ENCODE measurements at places on chromosomes 13 and 19.

DNA sequence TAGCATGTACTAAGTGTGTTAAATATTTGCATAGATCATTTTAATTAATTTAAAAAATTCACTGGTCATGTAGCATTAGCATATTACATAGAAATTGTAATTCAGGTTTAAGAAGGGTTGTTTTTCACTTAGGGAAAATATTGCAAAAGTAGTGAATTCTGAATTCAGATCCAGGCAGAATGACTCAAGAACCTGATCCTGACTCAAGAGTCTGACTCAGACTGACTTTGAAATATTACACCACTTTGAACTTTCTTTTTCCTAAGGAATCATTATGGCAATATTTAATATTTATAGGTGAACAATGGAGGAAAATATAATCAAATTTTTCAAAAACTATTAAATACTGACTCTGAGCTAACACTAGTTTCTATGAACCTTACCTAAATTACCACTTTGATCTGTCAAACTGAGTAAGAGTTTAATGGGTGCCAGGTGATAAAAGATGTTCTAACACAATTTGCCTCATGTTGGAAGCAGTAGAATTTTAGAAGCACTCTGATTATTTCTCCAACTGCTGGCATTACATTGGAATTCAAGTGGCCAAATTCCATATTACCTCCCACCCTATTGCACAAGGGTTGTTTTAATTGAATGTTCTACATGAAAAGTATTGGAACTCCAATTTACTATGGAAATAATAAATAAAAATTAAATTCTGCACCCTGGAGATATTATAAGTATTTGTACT lies 261.6 kb downstream of the SLITRK1 start:
- no peak for DNase-seq

DNA sequence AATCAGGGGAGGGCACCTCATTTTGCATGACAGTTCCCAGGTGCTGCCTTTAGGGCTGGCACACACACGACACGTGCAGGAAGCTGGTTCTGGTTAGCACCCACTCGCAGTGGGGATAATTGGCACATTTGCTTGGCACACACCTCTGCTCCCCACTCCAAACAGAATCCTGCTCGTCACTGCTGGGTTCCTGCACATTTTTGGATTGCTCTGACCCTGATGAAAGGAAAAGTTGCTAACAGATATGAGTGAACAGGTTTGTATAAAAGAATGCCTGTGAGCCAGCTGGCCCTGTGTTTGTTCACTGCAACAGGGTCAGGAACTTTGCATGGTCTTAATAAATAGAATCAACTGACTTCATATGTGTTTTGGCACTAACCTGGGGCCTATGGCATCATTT lies 1500.4 kb downstream of the EFNB2 start:
- DNase-seq, result peak; percentile 67

DNA sequence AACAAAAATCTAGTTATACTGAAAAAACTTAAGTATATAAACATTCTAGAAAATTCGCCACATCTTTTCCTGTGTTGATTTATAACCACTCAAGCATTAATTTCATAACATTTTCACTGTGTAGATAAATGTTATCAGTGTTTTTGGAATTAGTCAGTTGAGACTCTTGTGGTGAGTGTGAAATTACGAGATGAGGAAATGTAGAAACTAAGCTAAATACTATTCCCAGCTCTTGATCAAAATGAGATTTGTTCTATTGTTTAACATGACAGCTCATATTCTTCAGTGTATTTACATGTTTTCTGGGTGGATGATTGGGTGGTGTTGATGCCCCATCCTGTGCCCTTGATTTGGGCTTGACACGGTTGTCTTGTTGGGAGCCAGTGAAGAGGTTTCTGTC lies 406.8 kb downstream of the DACH1 start:
- no peak for DNase-seq

DNA sequence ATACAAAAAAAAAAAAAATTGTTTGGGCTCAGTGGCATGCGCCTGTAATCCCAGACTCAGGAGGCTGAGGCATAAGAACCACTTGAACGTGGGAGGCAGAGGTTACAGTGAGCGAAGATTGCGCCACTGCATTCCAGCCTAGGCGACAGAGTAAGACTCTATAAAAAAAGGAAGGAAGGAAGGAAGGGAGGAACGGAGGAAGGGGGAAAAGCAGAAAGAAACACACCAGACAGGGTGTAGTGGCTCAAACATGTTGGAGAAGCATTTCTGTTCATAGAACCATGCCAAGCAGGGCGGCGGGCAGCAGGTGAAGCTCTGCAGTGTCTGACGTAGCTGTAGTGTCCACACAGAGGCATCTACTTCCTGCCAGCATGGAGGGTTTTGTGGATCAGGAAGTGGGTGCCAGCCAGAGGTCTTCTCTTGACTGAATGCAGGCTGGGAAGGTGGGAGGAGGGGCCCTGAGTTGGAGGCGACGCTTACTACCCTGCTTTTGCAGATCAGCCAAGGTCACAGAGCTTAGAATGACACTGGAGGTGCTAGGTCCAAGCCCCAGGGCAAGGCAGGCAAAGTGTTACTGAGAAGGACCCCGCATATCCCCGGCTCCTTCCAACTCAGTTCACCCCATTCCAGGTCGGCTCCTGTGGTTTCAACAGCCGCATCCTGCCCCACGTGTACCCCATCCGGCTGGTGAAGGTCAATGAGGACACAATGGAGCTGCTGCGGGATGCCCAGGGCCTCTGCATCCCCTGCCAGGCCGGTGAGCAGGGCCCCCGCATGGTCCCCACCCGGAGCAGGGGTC lies 11.6 kb upstream of the PGLS start:
- DNase-seq, result peak; percentile 55

- no peak for DNase-seq
Measured at GRCh38 chr19:18386543-18387271, 749 bp downstream of the GDF15 start.

DNA sequence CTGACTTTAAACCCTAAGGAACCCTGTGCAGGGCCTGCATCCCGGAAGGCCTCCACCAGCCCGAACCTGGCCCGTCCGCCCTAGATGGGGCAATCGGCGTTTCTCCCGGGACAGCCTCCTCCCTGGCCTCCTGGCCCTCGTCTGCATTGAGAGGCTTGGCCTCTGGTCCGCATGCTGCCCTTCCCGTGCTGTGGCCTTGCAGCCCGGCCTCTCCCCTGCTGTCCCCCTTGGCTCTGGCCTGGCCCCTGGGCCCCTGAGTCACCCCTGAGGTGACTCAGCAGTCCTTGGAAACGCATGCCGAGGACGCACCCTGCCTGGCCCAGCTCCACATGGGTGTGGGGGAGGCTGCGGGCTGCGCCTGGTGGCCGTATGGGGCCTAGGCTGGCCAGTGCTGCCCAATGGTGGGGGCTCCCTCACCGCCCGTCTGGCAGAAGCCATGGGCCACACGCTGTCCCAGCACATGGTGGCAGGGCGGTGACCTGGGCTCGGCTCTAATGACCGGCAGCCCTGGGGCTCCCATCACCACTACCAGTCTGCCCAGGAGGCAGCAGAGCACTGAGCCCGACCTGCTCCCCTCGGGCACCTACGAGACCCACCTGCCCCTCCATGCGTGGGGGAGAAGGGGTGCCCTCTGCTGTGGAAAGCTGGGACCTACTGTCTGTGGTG lies 25.7 kb downstream of the SH3GL1 start:
- peak; percentile 67 for DNase-seq

DNA sequence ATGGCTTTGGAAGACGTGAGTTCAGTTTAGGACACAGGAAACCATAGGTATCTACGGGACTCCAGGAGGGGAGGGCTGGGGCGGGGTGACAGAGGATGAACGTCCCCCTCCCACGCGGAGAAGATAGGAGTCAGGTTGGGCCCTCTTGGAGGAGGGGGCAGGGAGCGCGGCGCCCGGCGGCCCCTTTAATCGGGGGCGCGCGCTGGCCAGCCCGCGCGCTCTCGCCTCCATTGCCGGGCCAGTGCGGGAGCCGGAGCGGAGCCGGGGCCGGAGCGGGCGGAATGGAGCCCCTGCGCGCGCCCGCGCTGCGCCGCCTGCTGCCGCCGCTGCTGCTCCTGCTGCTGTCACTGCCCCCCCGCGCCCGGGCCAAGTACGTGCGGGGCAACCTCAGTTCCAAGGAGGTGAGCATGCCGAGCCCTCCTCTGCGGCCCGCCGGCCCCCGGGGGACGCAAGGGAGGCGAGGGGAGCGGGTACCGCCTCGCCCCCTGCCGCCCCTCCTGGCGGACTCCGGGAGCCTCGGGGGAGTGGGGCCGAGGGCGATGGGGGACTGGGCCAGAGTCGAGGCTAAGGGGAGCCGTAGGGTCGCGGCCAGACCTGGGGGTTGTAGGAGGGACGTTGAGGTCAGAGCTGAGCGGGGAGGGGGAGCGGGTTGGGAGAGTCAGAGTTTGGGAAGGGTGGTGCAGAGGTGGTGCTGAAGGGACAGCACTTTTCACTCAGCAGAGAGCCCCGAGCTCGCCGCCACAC lies at the start of gene TMEM145:
Gene TMEM145 (plus strand): TSS at position 214 of the 744 bp plus-strand sequence. CDS start 68 bp downstream, at position 282.
- DNase-seq, result peak; percentile 19

- DNase-seq, result no peak
Measured at GRCh38 chr13:106464076-106464475, 71.4 kb downstream of the EFNB2 start.

GRCh38 chr19:38252941-38253691 lies 3.1 kb downstream of the PPP1R14A start:
- DNase-seq, result no peak

GRCh38 chr19:17467471-17468301 lies 2.6 kb upstream of the SLC27A1 start:
- DNase-seq, result no peak

DNA sequence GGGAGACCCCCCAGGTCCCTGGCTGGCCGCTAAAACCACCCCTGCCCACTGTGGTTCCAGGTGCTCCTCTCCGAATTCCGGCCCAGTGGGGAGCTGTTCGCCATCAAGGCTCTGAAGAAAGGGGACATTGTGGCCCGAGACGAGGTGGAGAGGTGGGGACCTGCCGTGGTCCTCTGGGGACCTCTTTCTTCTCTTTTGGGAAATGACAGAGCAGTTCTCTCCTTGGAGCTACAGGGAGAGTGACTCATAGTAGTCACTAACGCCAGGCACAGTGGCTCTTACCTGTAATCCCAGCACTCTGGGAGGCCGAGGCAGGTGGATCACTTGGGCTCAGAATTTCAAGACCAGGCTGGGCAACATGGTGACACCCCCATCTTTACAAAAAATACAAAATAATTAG lies 7.3 kb downstream of the PTGER1 start:
- DNase-seq, result no peak

- no peak for DNase-seq
Measured at GRCh38 chr13:25179832-25180774, 8.0 kb upstream of the AMER2 start.

GRCh38 chr13:37729876-37730275 lies 131.3 kb upstream of the POSTN start:
- DNase-seq, result no peak

DNA sequence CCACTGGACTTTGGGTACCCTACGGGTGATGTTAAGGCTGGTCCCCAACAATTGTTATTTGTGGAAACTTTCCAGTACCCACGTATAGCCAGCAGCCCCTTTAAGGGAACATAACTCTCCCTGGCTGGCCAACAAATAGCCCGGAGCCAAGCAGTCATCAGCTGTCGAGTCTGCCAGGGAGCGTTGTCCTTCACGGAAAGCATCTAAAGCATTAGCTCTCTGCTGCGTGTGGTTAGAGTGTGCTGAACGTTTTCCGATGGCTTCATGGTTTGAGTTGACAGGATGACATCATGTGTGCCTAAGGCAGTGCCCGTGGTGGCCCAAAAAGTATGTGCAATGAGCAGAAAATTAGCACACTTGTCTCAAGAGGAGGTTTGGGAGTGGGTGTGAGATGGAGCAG lies 3.3 kb upstream of the ZNF556 start:
- no peak for DNase-seq

- peak; percentile 38 for DNase-seq
Measured at GRCh38 chr13:37665420-37665819, 66.9 kb upstream of the POSTN start.

DNA sequence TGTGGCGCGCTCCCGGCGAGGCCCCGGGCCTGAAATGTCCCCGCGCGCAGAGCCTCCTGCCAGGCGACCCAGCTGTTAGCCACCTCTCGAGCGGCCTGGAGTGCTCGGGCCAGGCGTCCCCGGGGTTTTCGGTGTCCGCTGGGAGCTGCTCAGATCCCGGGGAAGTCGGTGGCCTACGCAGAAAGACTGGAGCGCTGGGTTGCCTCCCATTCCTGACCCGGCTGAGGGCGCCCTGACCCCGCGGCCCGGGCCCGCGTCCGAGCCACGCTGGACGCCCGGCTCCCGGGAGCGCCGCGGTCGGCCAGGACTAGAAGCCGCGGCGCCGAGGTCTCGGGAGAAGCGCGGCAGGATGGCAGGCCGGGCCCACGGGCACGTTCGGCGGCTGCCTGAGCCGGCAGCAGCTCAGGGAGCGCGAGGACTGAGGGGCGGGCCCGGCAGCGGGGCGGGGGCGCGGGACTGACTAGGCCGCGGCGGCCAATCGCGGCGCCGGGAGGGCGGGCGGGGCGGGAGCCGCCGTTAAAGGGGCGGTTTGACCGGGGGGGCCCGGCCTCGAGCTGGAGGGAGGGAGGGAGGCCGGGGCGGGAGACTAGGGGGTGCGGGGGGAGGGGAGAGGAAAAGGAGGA lies 1.3 kb upstream of the ZIC2 start:
- DNase-seq, result peak; percentile 47

Measured in endothelial cell of umbilical vein (primary cell).